ENCODE measurements at places on chromosomes 5 and 9.

- no peak for DNase-seq
These were observed 546.3 kb downstream of the EBF1 start for GRCh38 chr5:158553195-158553961.

- no peak for DNase-seq
These were observed 60.2 kb upstream of the UBTD2 start for GRCh38 chr5:172343741-172344140.

- no peak for DNase-seq
These were observed 157.6 kb upstream of the TUT7 start for GRCh38 chr9:86511614-86512360.

- DNase-seq: no peak
These were observed 378.6 kb downstream of the GADD45G start for GRCh38 chr9:89983411-89983810.

GRCh38 chr9:85067792-85068191 lies 398.3 kb downstream of the NTRK2 start:
- no peak for DNase-seq

All from renal cortex interstitium (tissue), 15 donors.